Omental fat pad (tissue), 4 donors: ENCODE measurements at places on chromosomes 7 and 10.

GRCh38 chr7:149027611-149028345 lies 527 bp downstream of the PDIA4 start:
- DNase-seq, result no peak

DNA sequence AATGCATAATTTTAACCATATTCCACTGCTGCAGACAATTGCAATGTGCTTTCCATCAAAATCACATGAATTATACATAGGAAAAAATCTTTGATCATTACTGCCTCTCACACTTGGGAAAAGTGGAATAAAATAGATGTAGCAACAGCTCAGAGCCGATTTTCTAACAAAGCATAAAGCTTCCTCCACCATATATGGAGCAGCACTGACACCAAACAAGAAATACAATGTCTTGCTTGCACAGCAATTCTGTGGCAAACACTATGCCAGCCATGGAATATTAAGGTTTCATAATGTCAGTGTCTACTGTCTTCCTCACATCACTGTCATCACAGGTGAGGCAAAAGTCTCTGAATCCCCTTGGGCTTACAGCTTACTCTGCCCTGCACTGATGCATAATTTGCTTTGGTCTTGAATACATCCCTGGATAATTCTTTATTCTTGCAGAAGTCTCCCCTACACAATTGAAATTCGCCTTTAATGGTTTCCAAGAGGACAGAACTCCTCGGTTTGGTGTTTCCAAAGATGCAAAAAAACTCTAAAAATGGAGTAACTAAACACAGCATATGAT lies 198.5 kb downstream of the CACNA2D1 start:
- no peak for DNase-seq

DNA sequence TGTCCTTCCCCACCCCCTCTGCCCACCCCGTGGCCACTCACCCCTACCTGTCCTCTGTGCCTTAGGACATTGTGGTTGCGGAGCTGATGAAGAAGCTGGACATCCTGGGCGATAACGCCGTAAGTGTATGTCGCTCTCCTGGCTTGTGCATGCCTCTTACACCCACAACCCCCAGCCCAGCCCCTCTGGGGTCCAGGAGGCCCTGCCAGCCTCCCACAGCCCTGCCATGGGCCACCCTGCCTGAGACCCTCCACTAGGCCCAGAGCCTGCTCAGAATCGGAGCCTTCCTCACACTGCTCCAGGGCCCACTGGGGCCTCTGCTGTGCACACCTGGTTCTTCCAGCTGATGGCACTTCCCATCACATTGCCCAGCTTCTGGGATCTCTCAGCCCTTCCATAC lies 36.8 kb upstream of the DPYSL4 start:
- no peak for DNase-seq

GRCh38 chr10:11406746-11407145 lies 204.7 kb downstream of the USP6NL start:
- DNase-seq, result no peak

DNA sequence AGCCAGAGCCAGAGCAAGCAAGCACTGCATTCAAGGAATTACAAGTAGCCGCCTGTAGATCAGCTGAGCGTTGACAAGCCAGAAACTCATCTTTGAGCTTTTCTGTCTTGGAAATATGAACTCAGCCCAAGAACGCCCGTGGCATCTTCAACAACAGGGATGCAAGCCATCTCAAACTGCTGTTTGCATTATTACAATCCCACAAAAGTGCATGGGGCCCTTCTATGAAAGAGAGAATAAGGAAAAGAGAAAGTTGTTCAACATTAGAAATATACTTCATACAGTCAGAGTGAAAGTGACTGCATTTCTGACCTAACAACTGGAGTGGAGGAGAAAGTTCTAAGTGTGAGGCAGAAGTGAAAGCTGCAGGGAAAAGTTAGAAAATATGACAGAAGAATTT lies 6.5 kb downstream of the SGCE start:
- no peak for DNase-seq

DNA sequence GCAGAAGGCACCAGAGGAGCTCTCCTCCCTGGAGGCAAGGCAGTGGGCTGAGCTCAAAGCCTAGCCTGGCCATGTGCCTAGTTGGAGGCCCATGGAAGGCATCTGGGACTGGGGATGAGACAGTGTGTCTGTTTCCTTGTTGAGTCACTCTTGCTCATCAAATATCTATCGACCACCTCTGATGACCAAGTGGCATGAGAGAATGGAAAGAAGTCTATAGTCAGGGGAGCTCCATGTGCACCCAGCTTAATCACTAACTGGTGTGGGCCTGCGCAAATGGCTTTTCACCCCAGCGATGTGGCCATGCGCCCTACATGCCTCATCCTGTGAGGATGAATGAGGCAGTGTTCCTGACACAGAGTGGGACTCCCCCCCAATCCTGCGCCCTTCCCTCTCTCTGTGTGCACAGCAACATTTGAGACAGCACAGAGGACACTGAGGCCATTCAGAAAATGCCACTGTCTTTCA lies 229.9 kb downstream of the RPS24 start:
- DNase-seq, result no peak

- DNase-seq, result no peak
These were observed 180.0 kb upstream of the ADCY1 start for GRCh38 chr7:45394117-45394708.

- DNase-seq, result no peak
These were observed 82.5 kb downstream of the RNLS start for GRCh38 chr10:88500656-88501055.

GRCh38 chr7:143493751-143494150 lies 16.1 kb downstream of the TAS2R41 start:
- no peak for DNase-seq
